Esophagus muscularis mucosa (tissue), 4 donors: ENCODE measurements at places on chromosomes 3 and 15.
A peak's percentile ranks its signal among the peaks of the same experiment; 100 is the strongest.

DNA sequence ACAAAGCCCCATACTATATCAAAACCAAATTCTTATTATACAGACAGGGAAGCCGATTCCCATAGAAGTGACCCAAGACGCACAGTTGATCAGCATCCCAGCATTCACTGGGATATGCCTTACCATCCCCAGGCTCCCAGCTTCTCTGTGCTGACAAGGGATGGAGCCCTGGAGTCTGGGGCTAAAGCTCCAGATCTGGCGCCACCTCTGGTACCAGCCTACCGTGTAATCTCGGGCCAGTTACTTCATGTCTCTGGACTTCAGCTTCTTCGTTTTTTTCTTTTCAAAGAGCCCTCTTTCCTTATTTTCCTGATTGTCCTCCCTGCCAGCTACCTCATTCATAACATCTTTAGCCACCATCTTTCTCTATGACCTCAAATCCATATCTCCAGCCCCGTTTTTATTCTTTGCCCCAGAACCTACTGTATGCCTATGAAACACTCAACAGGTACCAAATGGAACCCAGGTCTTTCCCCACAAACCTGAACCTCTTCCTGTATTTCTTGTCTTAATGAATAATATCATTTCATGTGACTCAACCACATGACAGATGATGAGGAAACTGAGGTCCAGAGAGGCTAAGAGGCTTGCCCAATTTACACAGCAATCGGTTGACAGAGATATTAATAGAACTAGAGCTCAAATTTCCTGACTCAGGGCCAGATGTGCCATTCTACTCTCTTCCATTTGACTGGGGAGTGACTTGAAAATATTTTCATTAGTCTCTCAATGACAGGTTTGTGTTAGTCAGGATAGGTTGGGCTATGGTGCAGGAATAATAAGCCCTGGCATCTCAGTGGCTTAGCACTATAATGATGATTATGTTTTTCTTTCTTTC lies 85.4 kb upstream of the TLE3 start:
- H3K36me3 ChIP-seq, result no peaks in the 10 kb centered on the region
- H3K4me3 ChIP-seq, result no peak overlapping the region
- DNase-seq, result no peak
- H3K27ac ChIP-seq, result no peak overlapping the region

- DNase-seq, result no peak
- no peaks in the 10 kb centered on the region for H3K4me1 ChIP-seq
- H3K36me3 ChIP-seq, result no peaks in the 10 kb centered on the region
- H3K4me3 ChIP-seq, result no peak overlapping the region
- no peaks in the 10 kb centered on the region for H3K27me3 ChIP-seq
Measured at GRCh38 chr15:54282228-54282836, 304.1 kb downstream of the UNC13C start.

DNA sequence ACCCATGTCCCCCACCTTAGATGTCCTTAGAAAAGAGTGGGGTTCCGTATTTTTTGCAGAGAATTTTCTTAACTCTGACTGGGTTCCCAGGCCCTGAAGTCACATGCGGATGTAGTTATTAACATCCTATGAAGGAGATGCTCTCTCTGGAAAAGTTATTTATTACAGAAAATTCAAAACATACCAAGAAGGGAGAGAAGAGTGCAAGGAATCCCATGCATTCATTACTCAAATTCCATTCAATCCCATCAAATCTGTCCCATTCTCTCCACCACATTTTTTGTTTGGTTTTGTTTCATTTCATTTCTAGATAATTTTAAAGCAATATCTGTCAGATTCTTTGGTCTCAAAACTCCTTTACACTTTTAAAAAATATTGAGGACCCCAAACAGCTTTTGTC lies 34.3 kb upstream of the ANKRD34C start:
- H3K36me3 ChIP-seq, result no peaks in the 10 kb centered on the region
- H3K27ac ChIP-seq, result no peak overlapping the region
- H3K4me1 ChIP-seq, result no peaks in the 10 kb centered on the region

GRCh38 chr3:9098716-9099675 lies 135.7 kb upstream of the RAD18 start:
- no peaks in the 10 kb centered on the region for H3K36me3 ChIP-seq
- no peak overlapping the region for H3K27ac ChIP-seq
- no peak overlapping the region for H3K4me3 ChIP-seq
- DNase-seq, result no peak
- H3K4me1 ChIP-seq, result peaks cover 6% of the 10 kb centered on the region

- peaks cover 28% of the 10 kb centered on the region for H3K4me1 ChIP-seq
- H3K4me3 ChIP-seq, result peak overlapping the region; percentile 92
- DNase-seq, result no peak
Measured at GRCh38 chr15:80694611-80695098, 455 bp upstream of the ABHD17C start.
